ENCODE measurements at places on chromosomes 16 and 17. TPM values are rescaled to one million over a fixed set of nuclear protein-coding genes. Genes with fewer than 3 reads are reported as not detected.

KRTAP3-2 gene
- not detected for total RNA-seq

C17orf78 gene
- total RNA-seq: not detected

KRTAP2-3 gene
- not detected for total RNA-seq

KCNJ16 gene
- total RNA-seq: not detected

FAM83G gene
- 47.0 TPM for total RNA-seq

CIAO3 gene
- 18.1 TPM for total RNA-seq

ZP2 gene
- not detected for total RNA-seq

SLC6A4 gene
- 1.5 TPM for total RNA-seq

TMEM95 gene
- total RNA-seq: not detected

SYCE1L gene
- total RNA-seq: 6.0 TPM

Data from esophagus mucosa (tissue), 1 donor.